KG1 (cell line): ENCODE measurements at places on chromosomes 7 and 10.

DNA sequence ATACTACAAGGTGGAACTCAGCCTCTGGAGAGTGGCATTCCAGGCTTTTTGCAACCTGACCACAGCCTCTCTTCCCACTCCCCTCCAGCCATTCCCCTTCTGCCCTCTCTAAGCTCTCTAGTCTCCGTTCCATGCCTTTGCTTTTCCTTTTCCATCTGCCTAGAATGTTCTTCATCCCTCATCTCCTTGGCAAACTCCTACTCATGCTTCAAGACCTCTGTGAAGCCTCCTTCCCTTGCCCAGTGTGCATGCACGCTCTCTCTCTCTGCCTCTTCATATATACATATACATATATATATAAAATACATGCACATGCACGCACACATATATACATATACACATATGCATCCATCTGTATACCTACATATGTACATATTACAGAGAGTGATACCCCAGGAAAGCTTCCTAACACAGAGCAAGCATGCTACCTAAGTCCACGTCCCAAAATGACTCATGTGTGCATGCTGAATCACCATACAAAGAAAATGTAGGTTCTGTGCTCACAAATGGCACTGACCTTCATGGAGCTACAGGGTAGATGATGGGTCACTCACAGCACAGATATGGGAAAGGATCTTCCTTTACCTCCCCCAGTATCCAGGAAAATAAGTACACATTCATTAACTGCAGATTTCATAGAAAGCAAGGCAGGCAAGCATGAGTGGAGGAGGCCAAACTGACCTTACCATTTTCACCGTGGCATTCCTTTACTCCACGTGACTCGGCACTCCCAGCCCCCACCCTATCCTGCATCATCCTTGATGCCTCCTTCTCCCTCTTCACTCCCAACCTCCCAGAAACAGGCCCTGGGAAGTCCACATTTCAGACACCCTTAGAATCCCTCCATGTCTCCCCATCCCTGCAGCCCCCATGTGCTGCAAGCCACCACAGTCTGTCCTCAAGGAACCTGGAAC lies 238.4 kb upstream of the ZMIZ1 start:
- DNase-seq: no peak

DNA sequence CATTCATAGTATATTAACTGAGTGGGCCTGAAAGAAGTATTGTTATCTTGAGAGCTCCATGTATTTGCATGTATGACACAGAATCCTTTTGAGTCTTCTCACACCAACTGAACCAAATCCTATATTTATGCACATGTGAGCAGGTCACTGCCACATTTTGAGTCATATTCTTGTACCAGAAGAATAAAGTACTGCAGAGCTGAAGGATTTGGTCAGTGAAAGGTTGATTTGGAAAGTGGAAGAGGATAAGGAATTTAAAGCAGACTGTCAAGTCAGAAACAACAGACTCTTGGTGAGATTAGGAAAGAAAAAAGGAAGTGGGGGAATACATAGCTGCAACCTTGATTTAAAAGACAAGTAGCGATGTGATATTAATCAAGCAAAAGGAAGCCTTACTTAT lies 121.8 kb downstream of the ARID5B start:
- no peak for DNase-seq

GRCh38 chr10:369684-370448 lies 234.6 kb downstream of the ZMYND11 start:
- DNase-seq: no peak

DNA sequence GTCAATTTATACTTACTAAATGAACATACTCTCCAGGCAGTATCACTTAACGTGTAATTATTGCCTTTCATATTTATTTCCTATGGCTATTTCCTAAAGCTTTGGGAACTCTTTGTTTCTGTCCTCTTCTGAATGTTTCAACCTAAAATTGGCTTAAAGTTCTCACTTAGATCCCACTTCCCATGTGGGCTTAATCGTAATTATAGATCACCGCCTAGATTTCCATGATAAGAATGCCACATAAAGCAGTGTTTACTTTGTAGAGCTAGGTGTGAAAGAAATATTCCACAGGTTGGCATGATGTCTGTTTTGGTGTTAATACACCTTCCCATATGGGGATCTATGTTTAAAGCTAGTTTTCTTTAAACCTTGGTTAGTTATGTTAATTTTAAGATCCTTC lies 1.5 kb downstream of the HDAC9 start:
- no peak for DNase-seq

DNA sequence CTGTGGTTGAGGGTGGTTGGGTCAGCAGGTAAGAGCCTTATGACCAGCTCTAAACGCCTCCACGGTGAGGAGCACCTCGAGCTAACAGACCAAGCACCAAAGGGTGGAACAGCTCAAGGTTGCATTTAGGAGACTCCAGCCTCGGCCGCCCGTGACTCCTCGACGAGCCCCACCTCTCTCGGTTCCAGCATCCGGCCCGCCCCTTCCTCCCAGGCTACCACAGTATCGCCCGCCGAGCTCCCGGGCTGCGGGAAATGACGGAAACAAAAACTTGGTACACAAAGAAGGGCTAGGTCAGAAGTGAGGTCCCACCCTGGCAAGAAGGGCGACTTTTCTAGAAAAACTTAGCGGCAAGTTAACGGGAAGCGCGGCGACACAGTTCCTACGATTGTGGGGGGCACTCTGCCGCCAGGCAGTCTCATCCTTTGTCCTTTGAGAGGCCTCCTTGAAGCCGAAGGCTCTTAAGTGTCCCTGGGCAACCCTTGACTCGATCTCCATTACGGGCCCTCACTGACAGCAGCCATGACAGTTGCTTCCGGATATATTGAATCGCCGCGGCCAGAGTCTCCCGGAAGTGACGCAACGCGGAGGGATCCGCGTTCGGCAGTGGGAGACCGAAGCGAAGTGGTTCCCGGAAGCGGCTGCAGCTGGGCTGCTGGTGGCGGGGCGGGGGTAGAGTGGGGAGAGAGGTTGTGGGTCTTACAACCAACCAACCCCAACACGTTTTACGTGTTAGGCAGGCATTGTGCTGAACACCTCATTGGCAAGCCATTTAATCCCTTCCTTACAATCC lies 40.2 kb upstream of the ZNF518A start:
- peak; percentile 84 for DNase-seq

DNA sequence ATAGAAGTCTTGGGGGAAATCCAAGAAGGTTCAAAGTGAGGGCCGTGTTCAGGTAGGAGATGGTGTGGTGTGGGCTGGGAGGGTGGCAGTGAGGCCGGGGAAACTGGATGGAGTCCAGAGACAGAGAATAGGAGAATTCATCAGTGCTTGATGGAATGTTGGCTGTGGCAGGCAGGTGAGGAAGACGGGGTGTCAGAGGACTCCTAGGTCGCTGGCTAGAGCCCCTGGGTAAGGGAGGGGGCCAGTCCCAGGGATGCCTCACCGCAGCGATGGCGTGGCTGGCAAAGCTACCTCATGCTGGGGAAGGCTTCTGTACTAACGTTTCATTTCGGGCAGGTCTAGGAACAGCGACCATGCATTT lies 373.0 kb downstream of the RPS24 start:
- DNase-seq: no peak

DNA sequence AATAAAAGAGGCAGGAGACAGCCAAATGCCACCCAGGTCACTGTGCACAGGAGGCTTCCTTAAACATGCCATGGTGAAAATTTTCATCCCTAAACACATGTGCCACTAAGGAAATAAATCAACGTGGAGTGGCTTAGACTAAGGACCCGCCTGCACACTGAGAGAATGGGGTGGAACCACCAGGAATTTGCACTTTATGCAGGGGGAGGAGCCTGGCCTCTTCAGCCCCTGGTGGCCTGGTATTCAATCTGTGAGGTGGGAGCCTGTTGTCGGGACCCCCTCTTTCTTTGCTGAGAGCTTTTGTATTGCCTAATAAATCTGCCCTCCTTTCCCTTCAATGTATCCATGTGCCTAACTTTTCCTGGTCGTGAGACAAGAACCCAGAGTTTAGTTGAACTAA lies 204.6 kb upstream of the NRP1 start:
- DNase-seq: no peak

GRCh38 chr10:47406870-47407691 lies 23.0 kb upstream of the ZNF488 start:
- no peak for DNase-seq

DNA sequence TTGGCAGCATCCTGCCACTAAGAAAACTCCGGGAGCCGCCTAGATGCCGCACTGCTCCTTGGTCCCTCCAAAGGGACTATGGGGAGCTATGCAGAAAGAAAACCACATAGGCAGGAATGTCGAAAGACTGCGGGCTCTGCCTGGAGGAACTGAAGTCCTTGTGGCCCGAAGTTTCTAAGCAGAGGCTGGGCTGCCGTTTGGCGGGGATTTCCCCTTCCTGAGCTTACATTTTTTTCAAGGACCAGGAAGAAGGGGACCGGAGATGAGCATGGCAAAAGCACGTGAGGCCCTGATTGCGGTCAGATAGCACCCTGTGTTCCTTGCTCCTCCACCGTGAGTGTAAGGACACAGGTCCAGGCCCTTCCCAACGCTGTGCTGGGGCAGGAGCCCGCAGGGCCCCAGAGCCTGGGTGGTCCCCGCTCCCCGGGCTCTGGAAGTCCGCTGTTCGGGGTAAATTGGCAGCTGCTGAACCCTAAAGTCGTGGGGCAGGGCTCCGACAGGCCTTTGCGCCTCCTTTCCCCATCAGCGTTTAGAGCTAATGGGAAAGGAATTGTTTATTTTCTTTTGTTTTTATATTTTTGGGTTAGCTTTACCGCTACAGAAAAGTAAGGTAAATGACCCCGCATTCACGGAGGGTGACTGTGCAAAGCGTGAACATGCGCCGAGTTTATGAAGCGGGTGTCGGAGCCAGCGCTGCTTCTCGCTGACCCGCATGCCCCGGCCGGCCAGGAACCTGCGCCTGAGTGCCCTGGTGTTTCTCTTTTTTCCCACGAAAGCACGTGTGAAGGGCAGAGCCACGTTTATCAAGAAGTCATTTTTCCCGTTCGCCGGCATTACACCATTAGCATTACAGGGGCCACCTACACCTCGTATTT lies 356.5 kb upstream of the ZNF32 start:
- DNase-seq: no peak

DNA sequence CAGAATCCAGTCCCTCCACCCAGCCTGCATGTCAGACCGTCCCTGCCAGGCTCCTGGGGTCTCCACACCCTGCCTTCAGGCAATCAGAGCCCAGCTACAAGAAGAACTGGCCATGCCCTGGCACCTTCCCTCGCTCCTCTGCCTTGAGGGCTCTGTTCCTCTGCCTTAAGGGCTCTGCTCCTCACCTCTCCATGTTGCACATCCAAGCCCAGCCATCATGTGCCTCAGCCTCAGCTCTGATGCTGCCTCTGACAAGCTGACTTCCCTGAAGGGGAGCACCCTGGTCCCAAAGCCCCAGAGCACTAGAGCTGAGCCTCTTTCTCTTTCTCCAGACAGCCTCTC lies 50.3 kb upstream of the ANTXRL start:
- no peak for DNase-seq

DNA sequence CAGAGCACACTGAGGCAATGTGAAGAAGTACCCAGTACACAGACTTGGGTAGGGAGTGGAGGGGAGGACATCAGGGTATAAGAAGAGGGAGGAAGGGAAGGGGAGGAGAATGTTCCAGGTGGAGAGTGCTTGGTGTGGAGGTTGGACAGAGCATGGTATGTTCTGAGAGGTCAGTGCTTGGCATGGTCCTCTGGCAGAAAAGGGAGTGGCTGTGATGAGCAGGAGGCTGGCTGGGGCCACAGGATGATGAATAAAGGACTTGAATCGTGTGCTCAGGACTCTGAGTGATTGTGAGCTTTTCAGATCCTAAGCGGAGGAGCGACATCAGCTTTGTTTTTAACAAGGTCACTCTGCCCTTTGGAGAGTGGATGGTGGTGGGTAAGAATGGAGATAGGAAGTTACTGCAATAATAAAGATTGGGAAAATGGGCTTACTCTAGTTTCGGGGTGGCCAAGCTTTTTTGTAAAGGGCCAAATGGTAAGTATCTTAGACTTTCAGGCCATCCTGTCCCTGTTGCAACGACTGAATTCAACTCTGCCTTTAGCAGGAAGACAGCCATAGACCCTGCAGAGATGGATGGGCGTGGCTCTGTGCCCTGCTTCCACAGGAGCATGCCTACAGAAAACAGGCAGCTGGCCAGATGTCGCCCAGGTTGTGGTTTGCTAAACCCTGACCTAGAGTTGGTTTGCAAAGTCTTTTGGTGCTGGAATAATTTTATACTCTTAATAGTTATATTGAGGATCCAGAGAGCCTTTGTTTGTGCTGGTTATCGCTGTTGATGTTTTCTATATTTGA lies 8.4 kb downstream of the PPP2R2D start:
- DNase-seq: no peak

GRCh38 chr7:128167042-128167701 lies 73.9 kb upstream of the LEP start:
- no peak for DNase-seq

- no peak for DNase-seq
Observed at GRCh38 chr10:61047788-61048560, 104.0 kb upstream of the RHOBTB1 start.

DNA sequence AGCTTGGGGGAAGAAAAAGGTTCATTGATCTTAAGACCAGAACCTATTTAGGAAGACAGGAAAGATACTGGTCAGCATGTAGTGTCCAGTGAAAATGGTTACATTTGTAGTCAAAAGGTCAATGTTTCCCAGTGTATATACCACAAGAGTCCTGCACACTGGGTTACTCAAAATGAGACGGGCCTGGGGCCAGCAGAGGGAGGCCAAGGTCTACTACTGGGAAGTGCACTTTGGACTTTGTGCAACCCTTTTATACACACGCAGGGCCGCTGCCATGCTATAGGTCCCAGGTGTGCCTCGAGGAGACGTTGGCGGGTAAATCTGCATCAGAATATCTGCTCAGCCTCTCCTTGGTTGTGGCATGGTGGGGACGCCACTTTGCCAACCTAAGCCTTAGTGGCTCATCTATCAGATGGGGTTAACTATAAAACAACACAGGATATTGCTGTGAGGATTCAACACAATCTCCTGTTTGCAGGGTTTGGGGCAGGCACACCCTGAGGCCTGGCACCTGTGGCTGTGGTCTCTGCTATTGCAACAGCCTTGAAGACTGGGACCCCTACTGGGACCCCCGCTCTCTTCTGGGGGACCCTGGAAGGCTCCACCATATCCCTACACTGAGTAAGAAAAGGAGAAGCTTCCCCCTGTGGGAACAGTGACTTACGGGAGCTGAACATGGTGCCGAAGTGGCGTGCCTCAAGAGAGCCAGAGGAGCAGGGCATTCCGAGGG lies 19.7 kb downstream of the CLRN3 start:
- DNase-seq: no peak
